ENCODE measurements at places on chromosomes 5 and 9.

- no peak for DNase-seq
Measured at GRCh38 chr5:174719793-174720611, 4.4 kb upstream of the MSX2 start.

GRCh38 chr9:96719921-96720320 is 58.0 kb downstream of the ZNF510 start:
- DNase-seq: no peak

- no peak for DNase-seq
Measured at GRCh38 chr5:74054139-74054538, 428.1 kb downstream of the ARHGEF28 start.

DNA sequence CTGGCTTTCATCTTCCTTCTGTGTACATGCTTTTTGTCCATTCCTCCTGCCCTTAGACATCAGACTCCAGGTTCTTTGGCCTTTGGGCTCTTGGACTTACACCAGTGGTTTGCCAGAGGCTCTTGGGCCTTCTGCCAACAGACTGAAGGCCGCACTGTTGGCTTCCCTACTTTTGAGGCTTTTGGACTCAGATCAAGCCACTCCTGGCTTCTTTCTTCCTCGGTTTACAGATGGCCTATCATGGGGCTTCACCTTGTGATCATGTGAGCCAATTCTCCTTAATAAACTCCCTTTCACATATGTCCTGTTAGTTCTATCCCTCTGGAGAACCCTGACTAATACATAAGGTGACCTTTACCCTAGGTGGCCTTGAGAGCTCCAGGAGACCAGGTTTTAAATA is 189.1 kb upstream of the CCNG1 start:
- no peak for DNase-seq

- no peak for DNase-seq
Measured at GRCh38 chr9:5574097-5574496, 54.8 kb upstream of the RIC1 start.

DNA sequence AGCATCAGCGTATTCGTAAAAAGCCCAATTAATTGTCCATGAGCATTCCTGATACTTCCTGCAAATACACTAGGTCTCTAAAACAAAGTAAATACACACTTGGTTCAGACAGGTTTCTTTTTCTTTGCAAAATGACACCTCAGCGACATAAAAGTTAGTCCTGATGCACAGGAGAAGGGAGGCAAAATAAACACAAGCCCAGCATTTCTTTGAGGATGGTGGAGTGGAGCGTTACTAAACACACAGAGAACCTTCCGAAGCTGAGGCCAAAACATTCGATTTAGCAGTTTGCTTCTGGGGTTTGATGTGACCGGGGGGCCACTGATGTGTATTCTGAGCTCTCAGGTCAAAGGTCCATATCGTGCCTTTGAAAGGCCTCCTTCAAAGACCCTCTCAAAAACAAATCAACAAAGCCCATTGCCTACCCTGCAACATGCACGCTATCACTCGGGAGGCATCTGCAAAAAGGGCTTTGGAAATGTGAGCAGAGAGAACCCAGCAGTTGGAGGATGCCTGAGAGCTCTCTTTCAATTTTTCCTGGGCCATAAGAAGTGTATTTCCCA is 268.4 kb upstream of the PANK3 start:
- no peak for DNase-seq

DNA sequence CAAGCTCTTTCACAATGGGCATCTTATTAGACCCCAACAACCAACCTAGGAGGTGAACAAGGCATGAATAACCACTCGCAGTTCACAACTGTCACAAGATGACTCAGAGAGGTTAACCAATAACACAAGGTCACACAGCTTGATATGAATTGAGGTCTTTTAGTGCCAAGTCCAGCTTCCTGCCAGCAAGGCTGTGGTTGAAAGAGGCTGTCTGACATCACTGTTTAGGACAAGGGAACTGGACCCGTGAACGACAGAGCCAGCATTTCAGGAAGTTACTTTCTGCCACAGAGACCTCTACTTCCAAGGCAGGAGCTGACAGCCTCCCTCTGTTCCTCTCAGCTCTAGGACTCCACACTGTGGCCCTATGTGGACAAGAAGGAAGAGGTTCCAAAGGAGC is 53.4 kb upstream of the ALDH1B1 start:
- no peak for DNase-seq

- no peak for DNase-seq
Measured at GRCh38 chr9:78304357-78304756, 7.4 kb downstream of the PSAT1 start.

All from CD4-positive, alpha-beta T cell treated with Interleukin-6 at 100 ng/mL for 8 hours (primary cell).